Right renal cortex interstitium (tissue), 3 donors: ENCODE measurements at places on chromosomes 7 and 10. TPM values are rescaled to one million over a fixed set of nuclear protein-coding genes. Genes with fewer than 3 reads are reported as not detected.

DNA sequence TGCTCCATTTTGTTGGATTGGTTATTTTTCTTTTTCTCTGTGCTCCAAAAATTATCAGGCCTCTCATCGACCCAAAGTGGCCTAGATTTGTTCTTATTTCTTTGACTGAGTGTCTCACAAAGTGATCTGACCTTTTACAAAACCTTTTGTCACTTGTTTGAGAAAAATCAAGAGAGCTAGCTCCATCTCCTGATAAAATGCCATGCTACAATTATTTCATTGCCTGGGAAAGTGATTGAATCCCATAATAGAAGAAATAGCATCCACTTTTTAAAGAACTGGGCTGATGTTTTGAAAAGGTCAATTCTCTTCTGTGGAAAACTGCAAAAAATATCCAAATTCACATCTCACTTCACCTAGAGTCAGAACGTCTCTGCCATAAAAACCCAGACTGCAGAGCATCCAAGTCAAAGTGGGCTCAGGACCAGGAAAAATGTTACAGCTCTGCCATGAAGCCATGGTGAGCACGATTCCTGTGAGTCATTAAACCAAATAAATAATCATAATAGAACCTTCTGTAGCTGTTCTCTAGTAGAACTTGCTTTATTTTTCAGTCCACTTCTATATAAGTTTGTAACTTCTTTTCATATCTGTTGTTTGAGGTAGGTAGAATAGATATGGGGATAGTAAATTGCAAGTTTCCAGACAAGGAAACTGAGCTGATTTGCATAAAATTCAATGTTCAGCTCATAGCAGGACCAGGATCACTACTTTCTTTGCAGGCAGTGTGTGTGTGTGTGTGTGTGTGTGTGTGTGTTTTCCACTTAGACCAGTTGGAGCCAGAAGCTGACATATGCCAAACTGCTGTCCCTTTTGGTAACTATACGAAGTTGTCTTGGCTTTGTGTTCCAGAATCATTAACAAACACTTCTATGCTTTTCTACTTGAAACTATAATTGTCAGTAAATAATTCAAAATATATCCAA is 632.5 kb upstream of the ANKRD30A start:
- no peak for DNase-seq

The PDZD7 gene
- polyA plus RNA-seq = 1.2 TPM

DNA sequence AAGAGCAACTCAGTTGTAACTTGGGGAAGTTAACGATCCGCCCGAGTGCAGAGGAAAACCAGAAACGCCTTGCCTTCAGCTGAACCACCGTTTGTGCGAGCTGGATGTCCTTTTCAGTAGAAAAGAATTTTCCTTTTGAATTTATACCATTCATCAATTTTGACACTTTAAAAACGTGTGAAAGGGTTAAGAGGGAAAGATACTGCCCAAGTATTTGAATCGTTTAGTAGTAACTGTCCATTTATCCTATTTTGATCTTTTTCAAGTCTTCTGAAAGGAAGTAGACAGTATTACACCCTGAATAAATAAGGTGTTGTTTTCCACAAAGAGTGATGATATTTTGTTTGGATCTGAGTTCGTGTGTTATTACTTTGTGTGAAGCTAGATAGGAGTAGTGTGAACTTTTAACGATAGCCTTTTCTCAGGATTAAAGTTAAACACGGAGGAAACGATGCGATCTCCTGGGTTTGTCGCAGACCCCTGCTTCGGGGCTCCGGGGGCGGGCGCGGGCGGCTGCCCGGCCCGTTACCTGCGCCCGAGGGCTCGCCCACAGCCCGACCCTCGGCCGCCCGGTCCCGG is 830 bp upstream of the BMI1 start:
- no peak for DNase-seq

DNA sequence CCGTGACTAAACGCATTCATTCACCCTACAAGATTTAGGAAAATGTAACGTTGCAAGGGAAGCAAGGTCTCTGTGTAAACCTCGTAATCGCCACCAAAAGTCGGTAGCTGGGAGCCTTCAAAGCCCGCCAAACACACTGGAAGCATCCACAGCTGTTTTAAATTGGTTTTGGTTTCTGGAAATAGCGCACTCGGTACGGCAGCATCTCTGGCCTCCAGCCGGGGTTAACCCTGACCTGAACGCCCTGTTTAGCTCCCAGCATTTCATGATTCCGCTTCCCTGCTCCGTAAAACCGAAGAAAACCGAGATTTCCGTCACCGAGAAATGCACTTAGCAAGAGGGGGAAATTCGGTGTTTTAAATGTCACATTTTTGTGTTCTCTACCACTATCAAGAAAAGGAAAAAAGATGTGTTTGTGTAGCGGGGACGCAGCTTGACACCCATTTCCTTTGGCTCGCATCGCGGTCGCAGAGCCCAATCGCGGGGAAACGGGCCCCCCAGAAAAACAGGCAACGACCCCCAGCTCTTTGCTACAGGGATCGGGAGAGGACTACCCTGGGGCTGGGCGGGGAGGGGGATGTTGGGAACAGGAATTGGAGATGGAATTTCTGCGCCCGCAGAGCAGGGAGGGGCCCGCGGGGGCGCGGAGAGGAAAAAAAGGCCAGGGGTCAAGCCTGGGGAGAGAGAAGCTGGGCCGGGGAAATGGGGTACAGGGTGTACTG is 646 bp downstream of the SGCE start:
- peak; percentile 54 for DNase-seq

The PVRIG gene
- polyA plus RNA-seq = 3.1 TPM

The LRRC18 gene
- polyA plus RNA-seq = 0.17 TPM

GRCh38 chr7:52928591-52928990 is 106.8 kb upstream of the POM121L12 start:
- no peak for DNase-seq

- no peak for DNase-seq
Observed at GRCh38 chr10:72096115-72097000, 8.0 kb upstream of the SPOCK2 start.

DNA sequence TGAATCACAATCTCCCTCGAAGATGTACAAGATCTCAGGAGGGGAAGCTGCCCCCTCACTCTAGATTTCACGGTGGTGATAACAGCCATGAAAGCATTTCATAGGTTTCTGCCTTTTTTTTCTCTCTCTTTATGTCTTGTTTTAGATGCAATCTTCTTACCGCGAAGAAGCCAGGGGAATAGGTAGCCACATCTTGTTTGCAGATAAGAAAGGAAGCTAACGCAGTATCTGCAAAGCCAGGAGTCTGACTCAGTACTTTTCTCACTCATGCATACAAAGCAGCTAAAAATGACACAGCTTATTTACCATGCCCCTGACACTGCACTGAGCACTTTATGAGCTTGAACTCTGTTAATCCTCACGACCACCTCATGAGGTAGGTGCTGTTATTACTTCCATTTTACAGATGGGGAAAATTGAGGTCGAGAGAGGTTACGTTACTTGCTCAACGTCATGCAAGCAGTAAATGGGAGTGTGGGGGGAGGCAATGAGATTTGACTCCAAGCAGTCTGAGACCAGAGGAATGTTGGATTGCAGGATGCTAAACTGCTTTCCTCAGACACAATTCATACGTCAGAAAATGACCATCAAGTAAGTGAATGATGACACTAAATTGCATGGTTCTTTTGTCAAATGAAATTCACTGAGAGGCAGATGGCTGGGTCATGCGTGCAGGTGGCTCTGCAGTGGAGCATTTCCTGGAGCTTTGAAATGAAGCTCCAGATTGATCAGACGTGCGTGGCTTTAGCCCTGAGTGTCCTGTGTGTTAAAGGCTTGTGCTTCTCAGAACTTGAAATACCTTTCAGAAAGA is 3.3 kb downstream of the MAP3K8 start:
- DNase-seq = no peak

- DNase-seq = no peak
Observed at GRCh38 chr10:49783645-49784044, 21.5 kb upstream of the OGDHL start.

The HOXA7 gene
- polyA plus RNA-seq = 24.8 TPM

GRCh38 chr7:44348851-44349781 is 23.7 kb upstream of the CAMK2B start:
- DNase-seq = no peak

DNA sequence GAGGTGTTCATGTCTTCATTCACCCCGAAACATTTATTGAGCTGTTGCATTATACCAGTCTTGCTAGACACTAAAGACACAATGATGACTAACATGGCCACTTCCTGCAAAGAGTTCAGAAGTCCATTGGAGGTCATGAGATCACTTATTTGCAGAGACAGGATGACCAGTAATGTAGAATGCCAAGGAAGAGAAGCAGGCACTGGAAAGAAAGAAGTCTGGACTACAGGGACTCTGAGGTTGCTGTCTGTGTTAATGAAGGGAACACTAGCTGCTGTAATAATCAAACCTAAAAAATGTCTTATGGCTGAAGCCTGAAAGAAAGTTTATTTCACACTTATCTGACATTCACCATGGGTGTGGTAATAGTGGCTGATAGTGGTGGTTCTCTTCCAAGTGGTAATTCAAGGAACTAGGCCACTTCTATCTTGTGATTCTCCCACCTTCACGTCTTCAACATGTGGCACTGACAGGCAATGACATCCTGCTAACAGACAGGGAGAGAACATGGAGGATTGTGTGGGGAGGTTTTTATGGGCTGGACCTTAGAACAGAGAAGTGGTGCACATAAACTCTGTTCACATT is 89.2 kb upstream of the MKLN1 start:
- no peak for DNase-seq

The DHX32 gene
- 25.4 TPM for polyA plus RNA-seq

DNA sequence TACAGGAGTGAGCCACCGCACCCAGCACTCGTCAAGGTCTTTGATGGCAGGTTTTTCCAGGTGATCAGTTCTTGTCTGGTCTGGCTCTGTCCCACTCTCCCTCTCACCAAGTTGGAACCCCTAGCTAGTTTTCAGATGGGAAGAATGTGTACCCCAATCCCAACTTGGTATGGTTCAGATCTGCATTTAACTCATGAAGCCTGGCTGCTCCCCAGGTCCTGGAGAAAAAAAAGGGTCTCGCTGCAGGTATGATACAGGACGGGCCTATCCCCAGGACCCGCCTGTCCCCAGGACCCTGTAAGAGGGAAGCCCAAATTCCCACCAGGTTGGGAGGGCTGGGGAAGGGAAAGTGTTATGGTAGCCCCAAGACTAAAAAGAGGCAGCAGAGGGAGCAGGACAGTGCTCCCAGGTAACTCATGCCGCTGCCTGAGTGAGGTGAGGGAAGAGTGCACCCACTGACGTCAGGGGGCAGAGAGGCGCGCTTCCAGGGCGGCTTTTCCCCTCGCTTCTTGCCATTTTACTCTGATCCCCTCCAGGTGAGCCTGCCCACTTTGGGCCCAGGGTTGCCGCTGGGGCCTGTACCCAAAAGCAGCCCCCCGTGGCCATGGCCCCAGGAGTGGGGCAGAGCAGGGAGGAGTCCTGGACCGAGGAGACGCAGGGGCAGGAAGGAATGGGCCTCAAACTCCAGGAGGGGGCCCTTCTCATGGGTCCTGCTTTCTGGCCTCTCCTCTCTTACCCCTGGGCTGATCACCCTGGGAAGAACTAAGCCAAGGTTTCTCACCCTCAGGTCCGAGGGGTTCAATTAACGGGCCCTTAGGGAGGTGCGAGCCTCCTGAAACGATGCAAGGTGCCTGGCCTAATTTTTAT is 36.4 kb upstream of the SRRM3 start:
- DNase-seq = no peak

GRCh38 chr10:72353965-72354355 is 759 bp downstream of the DNAJB12 start:
- no peak for DNase-seq

- no peak for DNase-seq
Observed at GRCh38 chr7:98133181-98133580, 26.5 kb downstream of the LMTK2 start.

- no peak for DNase-seq
Observed at GRCh38 chr7:118327174-118327573, 102.7 kb downstream of the ANKRD7 start.

DNA sequence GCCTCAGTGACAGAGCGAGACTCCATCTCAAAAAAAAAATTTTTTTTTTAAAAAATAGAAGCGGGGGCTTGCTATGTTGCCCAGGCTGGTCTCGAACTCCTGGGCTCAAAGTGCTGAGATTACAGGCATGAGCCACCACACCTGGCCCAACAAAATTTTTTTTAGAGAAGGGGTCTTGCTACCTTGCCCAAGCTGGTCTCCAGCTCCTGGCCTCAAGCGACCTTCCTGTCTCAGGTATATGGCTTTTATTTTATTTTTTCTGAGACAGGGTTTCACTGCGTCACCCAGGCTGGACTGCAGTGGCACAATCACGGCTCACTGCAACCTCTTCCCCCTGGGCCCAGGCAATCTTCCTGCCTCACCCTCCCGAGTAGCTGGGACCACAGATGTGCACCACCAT is 1.6 kb upstream of the ABHD11 start:
- DNase-seq = no peak

DNA sequence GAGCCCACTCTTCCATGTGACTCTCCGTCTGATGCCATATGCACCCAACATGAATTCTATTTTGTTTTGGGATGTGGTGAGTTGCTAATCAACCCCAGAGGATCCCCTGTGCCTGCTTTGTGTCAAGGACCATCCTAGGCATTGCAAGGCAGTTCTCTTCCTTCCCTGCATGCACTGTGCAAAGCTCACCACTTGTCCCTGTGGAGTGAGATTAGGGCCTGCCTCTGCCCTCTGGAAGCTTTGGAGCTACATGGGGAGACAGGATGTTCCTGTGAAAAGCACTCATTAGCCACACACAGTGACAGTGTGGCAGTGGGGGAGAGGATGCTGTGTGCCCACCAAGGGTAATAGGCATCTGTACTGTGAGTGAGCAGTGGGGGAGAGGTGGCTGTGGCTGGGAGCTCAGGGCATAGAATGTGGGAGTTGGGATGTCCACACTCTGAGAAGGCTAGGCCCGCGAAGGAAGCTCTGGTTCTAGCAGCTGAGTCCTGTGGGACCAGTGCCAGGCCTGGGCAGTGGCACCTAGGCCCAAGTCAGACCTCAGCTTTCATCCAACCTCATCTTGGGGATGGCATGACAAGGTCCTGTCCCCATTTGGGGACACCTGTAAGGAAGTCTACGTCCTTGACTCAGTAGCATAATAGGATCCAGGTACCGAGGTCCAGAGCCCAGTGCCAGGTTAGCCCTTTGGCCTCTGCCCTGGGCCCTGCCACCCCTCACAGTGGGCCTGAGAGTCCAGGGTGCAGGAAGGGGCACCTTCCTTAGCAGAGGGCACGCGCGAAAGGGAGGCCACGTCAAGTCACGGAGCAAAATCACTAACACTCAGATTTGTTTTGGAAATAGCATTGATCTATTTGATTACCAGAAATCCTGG is 6.6 kb downstream of the ADRA2A start:
- no peak for DNase-seq

DNA sequence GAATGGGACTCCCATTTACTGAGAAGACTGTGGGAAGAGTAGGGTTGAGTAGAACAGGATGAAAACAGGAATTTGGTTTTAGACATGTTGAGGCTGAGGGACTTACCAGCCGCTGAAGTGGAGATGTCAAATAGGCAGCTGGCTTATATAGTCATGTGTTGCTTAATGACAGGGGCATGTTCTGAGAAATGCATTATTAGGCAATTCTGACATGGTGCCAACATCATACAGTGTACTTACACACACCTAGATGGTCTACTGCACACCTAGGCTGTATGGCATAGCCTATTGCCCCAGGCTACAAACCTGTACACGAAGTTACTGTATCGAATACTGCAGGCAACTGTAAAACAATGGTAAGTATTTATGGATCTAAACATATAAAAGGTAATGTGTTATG is 17.5 kb downstream of the ARL3 start:
- DNase-seq = no peak

GRCh38 chr10:36591436-36591835 is 534.0 kb upstream of the ANKRD30A start:
- DNase-seq = no peak

GRCh38 chr7:36884910-36885309 is 160.6 kb upstream of the AOAH start:
- DNase-seq = no peak

GRCh38 chr7:99407872-99408378 is 472 bp downstream of the PDAP1 start:
- DNase-seq = peak; percentile 7

GRCh38 chr7:6271694-6272440 is 557 bp downstream of the CYTH3 start:
- DNase-seq = no peak
